ENCODE measurements at places on chromosomes 13 and 19.

GRCh38 chr19:42099336-42099925, 23.5 kb downstream of the ZNF574 start:
- no peak for DNase-seq

- DNase-seq: no peak
These were observed 64.2 kb upstream of the GTF2F2 start for GRCh38 chr13:45055902-45056648.

DNA sequence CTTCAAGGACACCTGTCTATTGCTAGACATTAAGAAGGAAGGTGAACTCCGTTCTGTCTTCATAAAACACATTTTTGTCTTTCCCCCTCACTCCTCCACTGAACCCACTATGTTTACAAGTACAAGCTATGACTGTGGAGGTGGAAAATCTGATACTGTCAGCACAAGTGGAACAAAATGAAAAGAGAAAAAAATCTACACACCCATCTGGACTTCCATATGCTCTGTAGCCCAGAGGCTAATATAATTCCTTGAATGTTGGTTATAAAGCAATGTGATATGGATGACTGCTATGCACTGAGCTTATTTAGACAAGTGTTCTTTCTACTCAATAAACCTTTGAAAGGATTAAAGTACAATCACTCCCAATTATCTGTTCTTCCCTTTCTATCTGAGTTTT, 713.5 kb downstream of the DIAPH3 start:
- no peak for DNase-seq

- no peak for DNase-seq
These were observed 12.5 kb downstream of the CRTC1 start for GRCh38 chr19:18696023-18696422.

DNA sequence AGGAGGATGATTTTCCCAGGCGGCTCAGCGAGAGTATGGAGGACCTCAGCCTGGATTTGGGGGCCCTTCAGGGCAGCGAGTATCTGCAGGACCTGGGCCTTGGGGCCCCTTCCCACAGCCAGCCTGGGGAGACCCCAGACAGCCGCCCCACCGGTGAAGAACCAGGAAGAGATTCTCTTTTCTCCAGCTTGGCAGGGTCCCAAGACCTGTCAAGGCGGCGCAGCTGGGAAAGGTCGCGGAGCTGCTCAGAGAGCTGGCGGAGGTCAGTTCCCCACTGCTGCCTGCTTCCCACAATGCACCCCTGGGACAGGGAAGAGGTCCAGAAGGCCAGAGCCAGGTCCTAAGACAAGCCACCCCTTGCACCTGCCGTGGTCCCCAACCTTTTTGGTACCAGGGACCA, 24.1 kb downstream of the ARHGEF18 start:
- DNase-seq: no peak

DNA sequence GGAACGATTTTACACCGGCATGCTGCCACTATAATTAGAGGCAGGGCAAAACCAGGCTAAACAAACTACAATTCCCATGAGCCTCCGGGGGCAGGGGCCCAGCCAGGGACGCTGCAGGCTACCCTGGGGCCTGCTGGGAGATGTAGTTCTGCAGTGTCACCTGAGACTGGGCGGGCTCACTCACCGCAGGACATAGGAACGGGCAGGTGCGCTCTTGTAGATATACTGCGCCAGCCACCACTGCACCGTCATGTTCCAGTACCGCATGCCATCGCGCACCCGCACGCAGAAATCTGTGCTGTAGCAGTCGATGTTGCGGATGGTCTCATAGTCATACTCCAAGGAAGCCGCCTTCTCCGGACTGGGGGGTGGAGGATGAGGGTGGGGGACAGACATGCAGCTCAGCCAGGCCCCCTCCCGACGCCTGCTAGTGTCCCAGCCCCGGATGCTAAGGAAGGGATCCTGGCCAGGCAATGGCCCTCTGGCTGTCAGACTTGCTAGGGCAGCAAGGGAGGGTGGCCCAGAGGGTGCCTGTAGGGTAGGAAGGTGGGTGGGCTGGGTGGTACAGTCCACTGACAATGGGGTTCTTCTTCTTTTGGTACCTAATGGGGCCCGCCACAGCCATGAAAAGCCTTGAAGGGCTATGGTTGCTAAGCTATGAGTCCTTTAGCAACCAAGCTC, 5.8 kb upstream of the TMC4 start:
- DNase-seq: no peak

- no peak for DNase-seq
These were observed 112.1 kb downstream of the ZIC5 start for GRCh38 chr13:99859178-99860177.

DNA sequence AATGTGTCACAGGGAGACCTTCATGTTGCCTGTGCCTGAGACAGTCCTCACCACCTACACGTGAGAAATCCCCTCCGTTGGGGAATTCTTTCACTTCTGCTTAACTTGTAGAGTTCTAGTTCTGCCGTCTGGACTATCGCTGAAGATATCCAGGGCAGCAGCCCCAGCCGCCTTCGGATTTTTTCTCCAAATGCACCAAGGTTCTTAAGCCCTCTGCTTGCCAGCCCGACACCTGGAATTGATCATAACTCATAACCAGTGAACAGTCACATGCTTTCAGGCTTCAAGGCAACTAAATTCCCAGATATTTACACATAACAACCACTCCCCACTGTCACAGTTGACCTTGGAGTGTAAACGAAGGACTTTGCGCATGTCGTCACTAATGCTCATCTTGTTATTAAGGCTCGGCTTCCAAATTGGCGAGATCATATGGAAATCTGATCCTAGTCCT, 114.4 kb downstream of the RAB20 start:
- DNase-seq: no peak

- DNase-seq: no peak
These were observed 1.8 kb upstream of the ANGPTL4 start for GRCh38 chr19:8361921-8362793.

- DNase-seq: no peak
These were observed 20.3 kb downstream of the C19orf81 start for GRCh38 chr19:50669302-50670101.

DNA sequence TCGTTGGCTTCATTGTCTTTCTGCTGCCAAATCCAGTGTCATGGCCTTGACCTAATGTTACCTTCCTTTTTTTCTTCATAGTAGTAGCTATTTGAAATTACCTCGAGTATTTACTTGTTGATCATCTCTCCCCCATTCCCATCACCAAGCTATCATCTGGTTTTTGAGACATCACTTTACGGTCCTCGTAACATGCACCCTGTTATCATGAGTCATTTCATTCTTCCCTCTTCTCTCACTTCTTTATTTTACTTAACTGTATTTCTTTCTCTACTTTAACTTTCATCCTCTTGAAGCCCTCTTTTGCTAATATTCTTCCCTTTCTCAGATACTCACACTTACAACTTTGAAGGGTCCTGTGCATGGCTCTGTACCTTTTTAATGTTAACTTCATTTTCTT, 31.8 kb downstream of the TPP2 start:
- no peak for DNase-seq

- no peak for DNase-seq
These were observed 986.0 kb upstream of the SPRY2 start for GRCh38 chr13:81326913-81327312.

GRCh38 chr19:23283925-23284324, 33.7 kb upstream of the ZNF724 start:
- DNase-seq: peak; percentile 29

DNA sequence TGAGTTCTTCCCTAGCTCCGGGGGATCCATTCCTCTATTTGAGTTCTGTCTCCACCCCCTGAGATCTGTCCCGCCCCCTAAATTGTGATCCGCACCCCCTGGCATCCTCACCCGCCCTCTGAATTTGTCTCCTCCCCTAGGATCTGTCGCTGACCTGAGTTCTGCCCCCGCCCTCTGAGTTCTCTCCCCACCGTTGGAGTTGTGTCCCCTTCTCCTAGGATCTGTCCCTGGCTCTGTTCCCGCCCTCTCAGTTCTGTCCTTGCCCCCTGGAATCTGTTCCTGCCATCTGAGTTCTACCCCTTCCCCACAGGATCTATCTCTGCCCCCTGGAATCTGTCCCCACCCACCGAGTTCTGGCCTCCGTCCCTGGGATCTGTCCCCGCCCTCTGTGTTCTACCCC, 1.0 kb upstream of the SLC17A7 start:
- no peak for DNase-seq

- no peak for DNase-seq
These were observed 36.4 kb downstream of the EPS15L1 start for GRCh38 chr19:16435238-16435917.

- no peak for DNase-seq
These were observed 10.2 kb upstream of the TPP2 start for GRCh38 chr13:102586615-102587014.

GRCh38 chr13:44816701-44817100, 172.6 kb downstream of the NUFIP1 start:
- no peak for DNase-seq

DNA sequence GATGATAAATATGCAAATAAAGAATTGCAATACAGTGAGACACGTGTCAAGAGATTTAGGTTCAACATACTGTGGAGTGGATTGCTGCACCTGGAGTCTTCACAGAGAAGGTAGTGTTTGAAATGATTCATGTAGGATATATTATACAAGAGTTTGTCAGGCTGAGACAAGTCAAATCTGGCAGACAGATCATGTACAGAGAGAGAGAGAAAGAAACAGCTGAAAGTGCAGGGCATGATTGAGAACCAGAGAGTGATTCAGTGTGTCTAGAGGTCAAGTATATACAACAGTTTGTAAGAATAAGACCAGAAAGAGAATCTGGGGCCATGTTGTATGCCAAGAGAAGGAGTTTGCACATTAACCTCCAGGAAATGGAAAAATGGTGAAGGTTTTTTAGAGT, 2.1 kb upstream of the VWA8 start:
- no peak for DNase-seq

GRCh38 chr13:65926750-65927171, 1303.4 kb downstream of the PCDH9 start:
- DNase-seq: peak; percentile 9

GRCh38 chr13:60369242-60369641, 27.8 kb upstream of the TDRD3 start:
- DNase-seq: no peak

- DNase-seq: no peak
These were observed 2.8 kb downstream of the WTIP start for GRCh38 chr19:34484328-34484727.

GRCh38 chr13:25330541-25330940, 29.1 kb downstream of the NUP58 start:
- DNase-seq: no peak

DNA sequence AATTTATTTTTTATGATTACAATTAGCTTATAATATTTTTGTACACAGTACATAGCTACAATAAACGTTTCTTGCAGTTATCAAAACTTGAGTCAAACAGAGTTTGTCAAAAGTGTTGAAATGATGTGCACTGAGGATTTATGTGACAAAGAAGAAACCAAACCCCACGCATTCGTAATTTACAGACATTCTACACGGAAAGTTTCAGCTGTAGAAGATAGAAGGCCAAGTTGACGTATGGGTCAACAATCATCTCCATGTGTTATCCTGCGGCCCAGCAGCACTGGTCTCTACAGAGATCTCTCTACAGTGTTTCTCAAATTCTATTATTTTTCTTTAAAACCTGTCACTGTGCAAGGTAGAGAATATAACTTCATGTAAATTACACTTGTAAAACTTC, 1507.6 kb downstream of the PCDH9 start:
- DNase-seq: no peak

DNA sequence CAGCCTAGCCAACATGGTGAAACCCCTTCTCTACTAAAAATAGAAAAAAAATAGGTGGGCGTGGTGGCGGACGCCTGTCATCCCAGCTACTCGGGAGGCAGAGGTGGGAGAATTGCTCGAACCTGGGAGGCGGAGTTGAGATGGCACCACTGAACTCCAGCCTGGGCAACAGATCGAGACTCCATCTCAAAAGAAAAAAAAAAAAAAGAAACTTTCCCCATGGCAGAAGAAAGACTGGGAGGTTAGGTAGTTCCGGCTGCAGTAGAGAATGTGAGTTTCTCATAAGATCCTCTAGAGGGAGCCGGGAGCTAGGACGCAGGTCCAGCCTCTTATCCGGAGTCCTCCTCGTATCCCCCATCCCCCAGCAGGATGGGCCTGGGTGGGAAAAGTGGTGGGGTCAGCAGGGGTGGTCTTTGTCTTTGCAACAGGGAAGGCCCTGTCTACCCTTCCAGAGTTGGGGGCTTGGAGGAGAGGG, 13.2 kb upstream of the CREB3L3 start:
- peak; percentile 28 for DNase-seq

DNA sequence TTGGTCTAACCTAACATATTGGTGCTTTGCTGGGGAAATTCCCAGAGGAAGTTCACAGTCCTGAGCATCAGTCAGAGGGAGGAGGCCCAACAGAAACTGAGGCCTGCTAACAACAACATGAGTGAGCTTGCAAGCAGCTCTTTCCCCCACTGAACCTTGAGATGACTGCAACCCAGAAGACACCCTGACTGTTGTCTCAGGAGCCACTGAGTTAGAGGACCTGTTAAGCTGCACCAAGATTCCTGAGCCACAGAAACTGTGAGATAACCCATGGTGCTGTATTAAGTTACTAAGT, 193.2 kb upstream of the UBL3 start:
- DNase-seq: no peak

GRCh38 chr13:107238262-107238981, 670.5 kb upstream of the ARGLU1 start:
- no peak for DNase-seq

- peak; percentile 61 for DNase-seq
These were observed 434 bp upstream of the FNDC3A start for GRCh38 chr13:48975101-48975855.

DNA sequence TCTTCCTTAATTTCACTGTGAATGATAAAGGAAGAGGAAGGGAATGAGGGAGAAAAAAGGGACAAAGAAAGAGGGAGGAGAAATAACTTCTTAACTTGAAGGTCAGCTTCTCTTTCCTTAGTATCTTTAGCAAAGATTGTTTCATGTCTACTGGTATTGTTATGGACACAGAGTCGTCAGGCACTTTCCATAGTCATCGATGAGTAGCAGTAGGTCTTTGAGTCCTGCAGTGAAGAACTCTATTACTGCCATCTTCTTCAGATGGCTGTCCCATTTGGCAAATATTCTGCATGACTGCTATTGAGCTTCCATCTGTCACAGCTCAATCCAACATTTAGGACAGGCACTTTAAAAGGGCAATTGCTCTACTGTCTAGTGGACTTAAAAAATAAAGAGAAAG, 2463.1 kb downstream of the PCDH9 start:
- no peak for DNase-seq

DNA sequence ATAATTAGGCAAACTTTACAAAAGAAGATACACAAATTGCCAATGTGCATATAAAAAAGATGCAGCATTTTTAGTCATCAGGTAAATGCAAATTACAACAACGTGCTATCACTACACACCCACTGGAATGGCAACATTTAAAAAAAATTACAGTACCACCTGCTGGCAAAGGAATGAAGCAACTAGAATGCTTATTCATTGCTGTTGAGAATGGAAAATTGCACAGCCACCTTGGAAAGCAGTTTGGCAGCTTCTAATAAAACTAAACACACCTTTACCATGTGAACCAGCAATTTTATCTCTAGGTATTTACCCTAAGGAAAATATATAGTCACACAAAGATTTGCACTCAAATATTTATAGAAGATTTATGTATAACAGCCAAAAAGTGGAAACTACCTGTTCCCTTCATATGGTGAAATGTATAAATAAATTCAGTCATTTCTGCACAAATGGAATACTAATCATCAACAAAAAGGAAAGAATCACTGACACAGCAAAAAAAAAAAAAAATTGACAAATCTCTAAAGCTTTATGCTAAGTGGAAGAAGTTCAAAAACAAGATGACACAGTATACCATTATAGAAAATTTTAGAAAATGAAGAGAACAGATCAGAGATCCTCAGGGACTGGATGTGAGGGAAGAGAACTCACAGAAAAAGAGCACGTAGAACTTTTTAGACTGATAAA, 30.3 kb downstream of the OXGR1 start:
- DNase-seq: no peak

- no peak for DNase-seq
These were observed 115.1 kb downstream of the NUFIP1 start for GRCh38 chr13:44874176-44874575.
